ENCODE measurements at places on chromosomes 6 and 20.

- peak; percentile 39 for DNase-seq
Measured at GRCh38 chr20:3595541-3595940, 67.7 kb downstream of the GFRA4 start.

GRCh38 chr20:53364646-53365045, 229.0 kb downstream of the ZNF217 start:
- DNase-seq: no peak

- DNase-seq: no peak
Measured at GRCh38 chr6:169787797-169788196, 36.4 kb downstream of the ERMARD start.

DNA sequence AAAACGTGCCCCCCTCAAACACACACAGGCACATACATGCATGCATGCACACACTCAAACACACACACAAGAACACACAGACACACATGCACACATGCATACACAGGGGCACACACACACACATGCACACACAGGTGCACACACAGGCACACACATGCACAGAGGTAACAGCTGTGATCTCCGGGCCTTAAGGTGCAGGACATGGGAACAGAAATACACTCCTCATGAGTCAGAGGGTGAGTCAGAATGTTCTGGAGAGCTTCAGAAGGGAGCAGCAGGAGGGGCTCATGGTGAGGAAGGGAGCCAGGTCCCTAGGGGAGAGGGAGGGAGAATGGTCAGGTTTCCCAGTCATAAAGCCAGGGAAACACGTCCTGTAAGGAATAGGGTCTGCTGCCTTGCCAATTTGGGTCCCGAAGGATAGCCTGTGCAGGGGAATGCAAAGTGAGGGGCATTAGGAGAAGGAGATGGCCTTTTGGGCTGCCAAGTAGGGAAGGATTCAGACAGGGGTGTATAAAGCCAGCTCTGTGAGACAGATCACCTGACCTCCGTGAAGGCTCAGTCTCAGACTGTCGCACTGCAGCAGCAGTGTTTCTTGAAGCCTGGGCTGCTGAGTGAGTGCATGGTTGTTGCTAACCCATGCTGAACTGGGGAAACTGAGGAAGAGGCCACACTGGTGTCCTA, 123.9 kb downstream of the MAFB start:
- DNase-seq: no peak

- no peak for DNase-seq
Measured at GRCh38 chr6:56223995-56224394, 23.4 kb downstream of the COL21A1 start.

DNA sequence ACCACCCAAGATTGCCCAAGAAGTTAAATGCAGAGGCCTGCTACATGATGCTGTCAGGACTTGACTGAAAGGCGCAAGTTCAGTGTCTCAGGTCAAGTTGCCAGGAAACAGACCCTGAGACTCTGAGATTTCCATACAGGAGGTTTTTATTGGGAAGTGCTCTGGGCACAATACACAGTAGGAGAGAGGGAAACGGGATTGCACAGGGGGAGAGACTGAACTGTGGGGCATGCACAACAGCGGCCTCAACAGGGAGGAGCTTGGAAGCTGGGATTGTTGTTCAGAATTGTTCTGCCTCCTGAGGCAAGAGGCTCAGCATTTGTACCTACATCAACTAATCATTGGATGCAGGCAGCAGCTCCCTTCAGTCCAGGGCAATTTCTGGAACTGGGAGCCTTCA, 6.7 kb downstream of the STX11 start:
- DNase-seq: no peak

DNA sequence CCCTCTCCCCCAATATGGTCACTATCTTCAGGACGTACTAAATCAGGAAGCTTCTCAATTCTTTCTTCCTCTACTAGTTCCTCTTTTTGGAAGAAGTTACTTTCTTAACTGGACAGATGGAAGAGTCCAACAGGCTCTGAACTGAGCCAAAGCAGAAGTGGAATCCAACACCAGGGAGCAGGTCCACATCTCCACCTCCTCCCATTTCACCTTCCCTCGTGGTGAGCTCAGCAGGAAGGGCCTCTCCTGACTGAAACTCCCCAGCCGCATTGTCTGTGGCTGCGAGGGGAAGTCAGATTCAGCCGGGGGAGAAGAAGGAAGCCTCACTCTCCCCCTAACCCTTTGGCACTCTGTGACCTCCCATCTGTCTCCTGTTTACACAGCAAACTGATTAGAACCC, 63.8 kb upstream of the UST start:
- DNase-seq: no peak

DNA sequence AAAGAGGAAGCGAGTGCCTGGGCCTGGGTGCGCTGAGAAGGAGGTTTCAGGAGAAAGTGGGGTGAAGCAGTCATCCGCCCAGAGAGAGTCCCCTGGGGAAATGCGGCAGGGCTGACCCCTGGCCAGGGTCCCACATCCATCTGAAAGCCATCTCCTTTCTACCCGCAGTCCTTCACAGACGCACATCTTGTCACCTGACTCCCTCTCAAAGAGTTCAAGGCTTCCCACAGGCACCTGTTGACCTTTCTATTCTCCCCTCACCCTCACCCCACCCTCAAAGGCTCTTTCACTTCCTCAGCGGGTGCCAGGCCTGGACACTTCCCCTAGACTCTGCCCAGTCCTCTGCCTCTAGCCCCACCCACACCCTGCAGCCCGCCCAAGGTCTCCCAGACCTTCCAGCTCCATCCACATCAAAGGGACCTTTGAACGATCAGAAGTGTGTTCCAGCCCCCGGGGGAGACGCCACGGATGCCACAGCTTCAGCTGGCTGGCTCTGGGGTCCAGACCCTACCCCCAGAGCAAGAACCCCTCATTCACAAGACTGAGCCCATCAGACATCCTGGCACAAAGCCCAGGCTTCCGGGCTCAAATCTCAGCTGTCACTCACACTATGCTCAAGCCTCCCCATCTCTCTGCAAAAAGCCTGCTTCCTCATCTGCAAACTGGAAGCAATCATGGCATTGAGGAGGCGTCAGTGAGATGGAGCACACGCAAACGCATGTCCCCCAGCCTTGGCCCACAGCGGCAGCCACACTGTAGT, 2.1 kb downstream of the CTSZ start:
- DNase-seq: no peak

GRCh38 chr6:159062564-159062945, 17.8 kb upstream of the TAGAP start:
- DNase-seq: no peak

DNA sequence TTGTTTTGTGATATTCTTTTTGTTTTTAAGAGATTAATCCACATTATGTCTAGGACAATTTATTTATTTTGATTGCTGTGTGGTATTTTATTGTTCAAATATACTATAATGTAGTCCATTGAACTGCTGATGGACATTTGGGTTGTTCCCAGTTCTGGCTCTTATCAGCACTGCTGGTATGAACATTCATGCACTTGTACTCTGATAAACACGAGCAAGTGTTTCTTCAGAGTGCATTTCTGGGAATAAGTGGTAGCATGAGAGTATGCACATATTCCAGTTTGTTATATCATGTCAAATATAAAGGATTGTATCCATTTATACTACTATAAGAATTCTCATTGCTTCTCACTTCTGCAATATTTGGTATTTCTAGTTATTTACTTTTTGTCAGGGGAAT, 7.1 kb downstream of the CALHM6 start:
- no peak for DNase-seq

DNA sequence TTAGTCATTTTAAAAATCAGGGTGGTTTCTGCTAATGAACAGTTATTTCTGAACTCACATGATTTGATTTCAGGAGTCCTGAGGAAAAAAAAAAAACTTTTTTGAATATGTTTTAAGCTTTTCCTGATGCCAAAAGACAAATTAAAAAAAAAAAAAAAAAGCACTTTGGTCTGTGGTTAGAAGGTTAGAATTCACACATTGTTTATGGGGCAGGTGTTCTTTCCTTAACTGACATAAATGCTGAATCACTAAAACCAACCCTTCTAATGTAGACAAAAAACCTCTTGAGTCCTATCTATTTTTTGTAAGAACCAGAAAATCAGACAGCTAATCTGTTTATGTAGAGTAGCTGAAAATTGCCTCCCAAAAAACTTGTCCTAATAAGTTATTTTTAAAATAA, 20.4 kb downstream of the THEMIS start:
- no peak for DNase-seq

DNA sequence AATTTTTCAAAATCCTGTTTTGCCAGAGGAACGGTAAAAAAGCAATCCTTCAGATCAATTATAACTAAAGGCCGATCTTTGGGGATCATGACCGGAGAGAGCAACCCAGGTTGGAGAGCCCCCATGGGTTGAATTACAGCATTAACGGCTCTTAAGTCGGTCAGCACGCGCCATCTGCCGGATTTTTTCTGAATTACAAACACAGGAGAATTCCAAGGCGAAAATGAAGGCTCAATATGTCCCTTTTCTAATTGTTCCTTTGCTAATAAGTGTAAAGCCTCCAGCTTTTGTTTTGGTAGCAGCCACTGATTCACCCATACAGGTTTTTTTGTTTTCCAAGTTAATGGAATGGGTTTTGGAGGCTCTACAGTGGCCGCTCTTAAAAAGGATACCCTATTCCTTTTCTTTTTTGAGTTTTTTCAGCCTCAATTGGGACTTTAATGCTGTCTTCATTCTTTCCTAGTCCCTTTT, 16.9 kb upstream of the PTCRA start:
- peak; percentile 78 for DNase-seq

- no peak for DNase-seq
Measured at GRCh38 chr6:129525055-129525454, 184.9 kb downstream of the ARHGAP18 start.

DNA sequence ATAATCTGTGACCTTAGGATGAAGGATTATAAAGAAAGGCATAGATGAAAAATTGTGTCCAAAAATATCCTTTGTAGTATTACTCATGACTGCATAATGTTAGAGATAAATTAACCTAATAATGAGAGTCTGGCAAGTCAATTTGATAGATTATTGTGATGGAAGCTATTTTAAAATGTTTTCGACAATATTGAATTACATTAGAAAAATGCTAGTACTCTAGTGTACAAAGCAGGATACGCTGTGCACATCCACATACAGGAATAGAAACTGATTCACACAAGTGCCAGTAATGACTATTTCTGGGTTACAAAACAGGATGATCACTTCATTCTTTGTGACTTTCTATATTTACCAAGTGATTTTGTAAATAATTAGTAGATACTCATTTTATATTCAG, 3.3 kb downstream of the SLC17A2 start:
- DNase-seq: no peak

DNA sequence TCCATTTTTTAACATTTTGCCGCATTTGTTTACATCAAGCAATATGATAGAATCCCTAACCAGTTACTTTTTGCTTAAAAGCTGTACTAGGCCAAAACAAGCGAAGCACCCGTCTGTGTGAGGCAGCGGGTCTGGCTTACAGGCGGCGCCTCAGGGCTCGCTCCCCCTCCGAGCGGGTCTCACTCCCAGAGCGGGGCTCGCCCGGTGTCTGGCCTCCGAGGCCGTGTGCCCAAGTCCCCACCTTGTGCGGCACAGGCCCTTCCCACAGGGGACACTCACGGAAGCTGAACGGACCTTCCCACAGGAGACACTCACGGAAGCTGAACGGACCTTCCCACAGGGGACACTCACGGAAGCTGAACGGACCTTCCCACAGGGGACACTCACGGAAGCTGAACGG, 23.4 kb downstream of the ZBTB46 start:
- DNase-seq: no peak

DNA sequence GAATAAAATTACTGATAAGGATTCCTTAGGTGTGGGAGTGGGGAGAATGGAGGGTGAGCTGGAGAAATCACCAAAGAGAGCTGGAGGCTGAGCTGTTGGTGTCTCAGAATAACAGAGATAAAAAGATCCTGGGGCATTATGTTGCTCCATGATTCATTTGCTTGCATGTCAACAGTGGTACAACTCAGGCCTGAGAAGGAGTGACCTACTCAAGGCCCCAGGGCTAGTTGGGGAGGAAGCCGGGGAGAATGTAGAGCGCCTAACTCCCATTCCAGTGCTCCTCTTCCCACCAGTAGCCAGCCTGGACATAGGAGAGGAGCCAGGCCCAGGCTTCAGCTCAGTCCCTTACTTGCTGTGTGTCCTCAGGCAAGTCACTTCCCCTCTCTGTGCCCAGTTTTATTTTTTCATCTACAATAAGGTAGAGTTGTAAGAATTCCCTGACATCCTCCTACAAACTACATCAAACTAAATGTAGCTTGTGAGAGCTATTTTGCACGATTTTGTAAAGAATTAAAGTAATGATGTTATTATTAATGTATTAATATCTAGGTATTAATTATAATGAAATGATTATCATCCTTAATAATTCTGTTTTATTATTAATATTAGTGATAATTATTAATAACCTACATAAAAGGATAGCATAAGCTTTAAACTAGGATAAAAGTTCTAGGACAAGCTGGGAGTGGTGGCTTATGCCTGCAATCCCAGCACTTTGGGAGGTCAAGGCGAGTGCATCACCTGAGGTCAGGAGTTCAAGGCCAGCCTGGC, 250.9 kb upstream of the SULF2 start:
- DNase-seq: no peak

DNA sequence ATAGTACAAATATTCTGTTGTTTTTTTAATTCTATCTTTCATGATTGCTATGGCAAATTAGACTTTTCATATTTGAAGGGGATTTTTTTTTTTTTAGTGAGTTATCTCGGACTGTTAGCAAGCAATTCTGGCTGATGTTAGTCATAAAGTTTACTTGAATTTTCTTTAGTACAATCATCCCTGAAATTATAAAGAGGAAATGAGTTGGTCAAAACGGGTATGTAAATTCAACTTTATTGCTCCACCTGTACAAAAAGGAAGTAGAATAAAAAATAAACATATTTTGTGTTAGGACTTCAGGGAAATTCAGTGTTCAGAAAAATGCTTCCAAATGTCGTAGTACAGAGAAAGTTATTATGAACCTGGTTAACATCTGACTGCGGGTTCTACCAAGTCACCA, 40.3 kb downstream of the PPP1R14C start:
- DNase-seq: no peak

- no peak for DNase-seq
Measured at GRCh38 chr20:18007534-18008292, 38.9 kb downstream of the MGME1 start.

DNA sequence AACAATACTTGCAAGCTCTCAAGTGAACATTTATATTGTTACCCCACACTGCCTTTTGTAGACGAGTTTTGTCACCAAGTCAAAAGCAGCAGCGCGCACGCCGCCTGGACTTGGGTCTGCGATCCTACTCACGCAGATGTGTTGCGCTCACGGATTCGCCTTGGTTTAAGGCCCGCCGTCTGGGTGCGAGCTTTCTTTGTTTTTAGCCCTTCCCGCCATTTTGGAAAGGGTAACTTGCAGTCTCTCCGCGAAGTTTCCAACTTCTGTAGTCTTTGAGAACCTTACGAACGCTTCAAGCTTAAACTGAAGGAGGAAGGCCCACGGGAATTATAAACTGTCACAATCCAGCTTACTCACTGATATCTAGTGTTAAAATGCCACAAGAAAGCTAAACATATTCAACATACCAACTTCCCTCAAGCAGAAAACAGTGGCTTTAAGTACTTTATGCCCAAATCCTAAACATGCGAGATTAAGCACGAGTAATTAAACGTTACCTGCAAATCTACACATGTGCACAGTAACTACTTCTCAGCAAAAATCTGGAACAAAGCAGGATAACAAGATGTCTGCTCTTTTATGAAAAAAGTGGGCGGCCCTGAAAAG, 80.4 kb upstream of the BTN3A2 start:
- DNase-seq: peak; percentile 44

- DNase-seq: no peak
Measured at GRCh38 chr20:51008718-51009117, 14.2 kb downstream of the KCNG1 start.

GRCh38 chr20:63106765-63107448, 100.1 kb upstream of the BHLHE23 start:
- no peak for DNase-seq

- no peak for DNase-seq
Measured at GRCh38 chr6:3782876-3783832, 31.6 kb upstream of the PXDC1 start.

All from SHP77 (cell line).